CD4-positive, alpha-beta T cell treated with Interleukin-6 at 100 ng/mL for 8 hours (primary cell): ENCODE measurements at places on chromosomes 6 and 20.

GRCh38 chr6:39614393-39614950, 110.7 kb downstream of the KIF6 start:
- no peak for DNase-seq

- no peak for DNase-seq
Measured at GRCh38 chr6:20833881-20834515, 299.7 kb downstream of the CDKAL1 start.

DNA sequence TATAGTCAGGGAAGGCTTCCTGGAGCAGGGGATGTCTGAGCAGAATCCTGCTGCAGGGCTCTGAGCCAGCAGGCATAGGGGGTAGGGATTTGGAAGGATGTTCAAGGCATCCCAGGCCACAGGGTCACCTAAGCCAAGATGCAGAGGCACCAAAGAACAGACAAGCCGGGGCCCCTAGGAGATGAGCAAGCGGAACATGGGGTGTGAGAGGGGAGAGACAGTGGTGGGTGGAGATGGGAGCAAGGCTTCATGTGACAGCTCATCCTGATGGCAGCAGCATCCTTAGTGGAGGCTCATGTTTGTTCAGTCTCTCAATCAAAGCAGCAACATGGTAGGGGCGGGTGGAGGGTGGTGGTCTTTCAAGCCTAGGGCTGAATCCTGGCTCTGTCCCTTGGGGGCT, 29.8 kb upstream of the TCP11 start:
- DNase-seq, result no peak

- DNase-seq, result no peak
Measured at GRCh38 chr20:8855315-8855714, 213.6 kb upstream of the PLCB4 start.
